ENCODE measurements at places on chromosomes 16 and 17.
A peak's percentile ranks its signal among the peaks of the same experiment; 100 is the strongest.

DNA sequence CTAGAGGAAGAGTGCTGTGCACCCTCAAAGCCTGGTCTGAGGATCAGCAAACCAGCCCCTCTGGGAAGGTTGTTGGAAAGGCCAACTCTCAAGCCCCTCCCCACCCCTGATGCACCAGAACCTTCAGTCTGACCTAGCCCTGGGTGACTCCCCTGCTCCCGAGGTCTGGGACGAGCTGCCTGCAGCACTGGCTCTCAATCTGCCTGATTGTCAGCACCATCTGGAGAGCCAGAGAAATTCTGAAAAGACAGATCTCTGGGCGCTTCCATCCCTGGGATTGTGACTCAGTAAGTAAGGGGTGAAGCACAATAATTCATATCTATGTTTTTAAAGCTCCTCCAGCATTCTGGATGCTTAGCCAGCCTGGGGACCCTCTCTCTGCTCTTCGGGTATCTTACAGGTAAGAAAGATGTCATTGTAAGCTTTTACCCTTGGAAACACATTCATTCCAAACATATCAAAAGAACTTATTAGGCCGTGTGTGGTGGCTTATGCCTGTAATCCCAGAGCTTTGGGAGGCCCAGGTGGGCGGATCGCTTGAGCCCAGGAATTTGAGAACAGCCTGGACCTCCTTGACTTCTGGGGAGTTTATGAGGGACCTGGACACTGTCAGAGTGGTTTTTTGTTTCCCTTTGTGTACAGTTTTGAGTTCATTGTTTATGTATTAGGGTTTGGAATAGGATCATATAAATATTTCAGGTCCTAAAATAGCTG, 147.5 kb downstream of the KCNJ12 start:
- no peak for DNase-seq

DNA sequence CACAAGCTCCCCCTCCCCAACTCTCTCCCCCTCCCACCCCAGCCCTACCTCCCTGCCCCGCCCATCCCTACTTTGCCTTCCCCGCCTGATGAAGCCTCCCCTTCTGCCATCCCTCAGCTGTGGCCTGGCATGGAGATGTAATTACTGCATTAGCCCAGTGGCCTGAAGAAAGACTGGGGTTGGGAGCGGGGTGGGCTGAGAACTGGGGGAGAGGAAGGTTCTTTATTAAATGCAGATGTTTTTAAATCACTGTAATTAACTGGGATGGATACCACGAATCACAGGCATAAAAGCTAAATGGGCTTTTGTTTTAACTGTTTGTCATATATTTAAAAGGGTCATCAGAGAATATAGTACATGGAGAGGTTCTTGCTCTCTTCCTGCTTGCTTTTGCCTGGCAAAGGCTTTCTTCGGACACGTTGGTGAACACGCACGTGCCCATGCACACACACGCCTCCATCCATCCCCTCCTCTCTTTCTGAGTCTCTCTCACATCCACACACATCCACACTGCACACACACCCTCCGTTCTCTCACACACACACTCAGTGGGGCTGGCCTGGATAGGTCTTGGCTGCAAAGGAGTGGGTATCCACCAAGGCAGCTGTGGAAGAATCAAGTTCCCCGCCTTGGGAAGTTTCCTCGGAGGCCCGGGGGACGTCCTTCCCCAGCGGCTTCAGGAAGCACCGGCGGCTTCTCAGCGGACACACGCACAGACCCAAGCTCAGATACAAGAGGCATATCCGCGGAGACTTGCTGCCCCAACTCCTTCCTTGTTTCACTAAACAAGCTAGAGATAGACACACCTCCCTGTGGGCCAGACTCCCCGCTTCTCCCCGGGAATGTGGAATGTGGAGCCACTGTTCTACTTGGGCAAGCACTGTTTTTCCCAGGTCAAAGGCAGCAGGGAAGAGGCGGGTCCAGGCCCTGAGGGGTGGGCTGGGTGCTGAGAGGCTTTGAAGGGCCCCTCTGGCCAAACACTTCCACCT, 27.4 kb upstream of the TNRC6C start:
- no peak for DNase-seq

DNA sequence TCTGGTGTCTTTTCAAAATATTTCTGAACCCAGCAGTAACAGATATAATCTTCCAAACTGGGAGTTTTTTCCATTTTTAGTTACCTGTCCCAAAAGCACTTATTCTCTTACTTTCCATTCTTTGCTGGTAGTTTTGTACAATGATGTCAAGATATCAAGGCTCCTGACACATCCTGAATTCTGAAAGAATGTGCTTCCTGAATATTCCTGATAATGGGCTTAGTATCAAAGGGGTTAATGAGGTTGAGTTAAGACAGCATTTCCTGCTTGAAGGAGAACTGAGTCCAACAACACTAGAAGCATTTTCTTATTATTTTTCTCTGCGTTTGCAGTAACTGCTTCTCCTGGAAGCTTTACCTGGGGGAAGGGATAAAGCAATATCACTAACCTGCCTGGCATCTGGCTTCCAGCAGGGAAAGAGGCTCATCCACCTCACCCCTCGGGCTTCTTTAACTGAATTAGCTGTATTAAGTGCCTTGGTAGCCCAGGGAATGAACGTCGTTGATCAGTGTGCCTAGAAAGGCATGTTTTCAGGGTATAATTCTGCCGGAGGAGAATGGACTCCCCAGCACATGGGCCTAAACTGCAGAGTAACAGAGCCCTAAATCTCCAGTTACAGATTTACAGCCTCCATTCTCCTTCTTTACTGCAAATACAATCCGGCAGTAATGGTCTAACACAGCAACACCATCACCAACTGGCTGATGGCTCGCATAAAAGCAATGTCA, 134.4 kb downstream of the SNX11 start:
- no peak for DNase-seq

DNA sequence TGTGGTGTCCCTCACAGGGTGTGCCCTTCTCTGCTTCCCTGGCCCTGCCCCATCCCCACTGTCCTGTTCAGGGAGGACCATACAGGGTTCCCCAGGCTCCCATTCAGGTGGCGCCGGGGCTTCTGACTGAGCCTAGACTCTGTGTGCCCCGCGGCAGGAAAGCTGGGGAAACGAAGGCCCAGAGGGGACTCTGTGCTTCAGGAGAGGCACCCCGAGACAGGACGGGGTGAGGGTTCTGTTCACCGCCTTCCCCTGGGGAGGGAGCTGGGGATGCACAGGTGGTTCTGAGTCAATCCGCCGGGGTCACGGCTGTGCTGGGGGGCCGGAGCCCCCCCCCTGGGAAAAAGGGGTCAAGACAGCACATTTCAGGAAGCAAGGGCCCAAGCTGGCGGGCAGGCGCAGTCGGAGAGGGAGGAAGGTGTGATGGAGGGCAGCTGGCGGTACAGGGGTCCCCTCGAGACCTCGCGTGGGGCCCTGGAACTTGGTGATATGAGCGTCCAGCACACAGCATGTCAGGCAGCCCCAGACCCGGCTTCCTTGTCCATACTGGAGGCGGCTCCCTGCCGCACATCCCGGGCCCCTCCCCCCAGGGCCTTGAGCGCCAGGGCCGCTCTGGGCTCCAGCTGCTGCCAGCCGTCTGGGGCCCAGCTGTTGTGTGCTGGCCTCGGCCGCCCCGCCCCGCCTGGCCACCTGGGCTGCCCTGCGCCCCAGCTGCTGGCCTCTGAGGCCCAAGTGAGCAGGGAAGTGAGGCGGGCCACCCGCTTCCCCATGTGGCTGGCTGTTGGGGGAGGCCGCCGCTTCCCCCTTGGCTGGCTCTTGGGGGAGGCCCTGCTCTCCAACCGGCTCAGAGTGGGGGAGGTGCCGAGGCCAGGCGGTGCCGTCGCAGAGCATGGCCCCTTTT, 5.6 kb upstream of the NOTUM start:
- DNase-seq: no peak

- no peak for DNase-seq
Observed at GRCh38 chr17:34816848-34817247, 144.4 kb downstream of the CCT6B start.

GRCh38 chr16:63461248-63461841, 1425.1 kb upstream of the CDH8 start:
- peak; percentile 39 for DNase-seq

GRCh38 chr16:57725976-57726375, 9.6 kb upstream of the KATNB1 start:
- no peak for DNase-seq

DNA sequence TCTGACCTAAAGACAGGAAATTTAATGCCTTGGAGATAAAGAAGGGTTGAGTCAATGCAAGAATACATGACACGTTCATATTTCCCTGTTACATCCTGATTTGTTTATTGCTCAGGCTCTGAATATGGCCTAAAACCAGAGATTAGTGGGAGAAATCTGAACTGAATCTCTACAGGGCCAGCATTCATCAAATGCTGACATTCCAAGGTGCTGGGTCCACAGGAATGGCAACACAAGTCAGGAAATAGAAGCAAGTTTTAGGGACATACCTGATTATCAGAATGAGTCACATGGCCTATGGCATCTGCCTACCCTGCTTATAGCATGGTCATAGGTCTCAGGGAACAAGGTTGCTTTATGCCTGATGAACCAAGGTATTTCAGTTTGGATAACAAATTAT, 117.4 kb upstream of the CES5A start:
- DNase-seq: no peak

DNA sequence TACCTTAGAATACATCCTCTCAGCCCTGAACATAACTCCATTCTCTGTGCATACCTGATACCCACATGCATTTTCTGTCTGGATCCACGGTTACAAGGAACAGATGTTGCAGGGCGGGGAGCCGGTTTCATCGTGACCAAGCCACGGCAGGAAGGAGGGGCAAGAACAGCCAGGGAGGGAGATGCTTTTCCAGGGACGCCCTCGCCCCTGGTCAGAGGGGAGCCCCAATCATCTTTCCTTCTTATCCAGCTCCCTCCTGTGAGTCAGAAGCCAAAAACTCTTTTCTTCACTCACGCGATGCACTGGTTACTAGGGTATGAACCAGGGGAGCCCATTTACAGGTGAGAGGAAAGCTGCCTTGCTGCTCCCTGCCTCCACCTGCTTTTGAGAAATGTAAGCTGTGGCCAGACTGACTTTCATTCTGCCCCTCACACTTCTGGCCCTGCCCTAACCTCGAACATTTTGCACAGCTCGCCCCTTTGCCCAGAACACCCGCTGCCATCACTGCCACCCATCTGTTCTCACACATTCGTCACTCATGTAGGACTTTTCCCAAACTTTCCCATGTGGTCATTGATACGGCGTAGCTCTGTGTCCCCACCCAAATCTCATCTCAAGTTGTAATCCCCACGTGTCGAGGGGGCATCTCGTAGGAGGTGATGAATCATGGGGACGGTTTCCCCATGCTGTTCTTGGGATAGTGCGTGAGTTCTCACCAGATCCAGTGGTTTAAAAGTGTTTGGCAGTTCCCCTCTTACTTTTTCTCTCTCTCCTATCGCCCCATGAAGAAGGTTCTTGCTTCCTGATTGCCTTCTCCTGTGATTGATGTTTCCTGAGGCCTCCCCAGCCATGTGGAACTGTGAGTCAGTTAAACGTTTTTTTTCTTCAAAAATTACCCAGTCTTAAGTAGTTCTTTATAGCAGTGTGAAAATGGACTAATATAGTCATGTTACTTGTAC, 20.5 kb downstream of the FOXL1 start:
- DNase-seq: no peak

DNA sequence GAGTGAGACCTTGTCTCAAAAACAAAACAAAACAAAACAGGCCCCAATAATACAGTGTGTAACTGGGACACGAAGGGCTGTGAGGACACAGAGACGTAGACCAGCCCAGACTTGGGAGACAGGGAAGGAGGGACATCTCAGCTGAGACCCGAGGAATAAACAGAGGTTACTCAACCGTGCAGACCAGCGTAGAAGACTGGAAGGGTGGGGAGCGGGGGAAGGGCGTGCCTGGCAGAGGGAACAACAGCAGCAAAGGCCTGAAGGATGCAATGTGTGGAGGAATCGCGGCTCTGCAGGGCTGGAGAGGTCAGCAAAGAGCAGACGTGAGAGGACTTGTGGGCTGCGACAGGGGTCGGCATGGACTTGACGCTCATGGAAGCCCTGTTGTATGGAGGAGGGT, 11.6 kb upstream of the CES4A start:
- no peak for DNase-seq

GRCh38 chr17:28725660-28726225, 290 bp downstream of the TLCD1 start:
- no peak for DNase-seq

DNA sequence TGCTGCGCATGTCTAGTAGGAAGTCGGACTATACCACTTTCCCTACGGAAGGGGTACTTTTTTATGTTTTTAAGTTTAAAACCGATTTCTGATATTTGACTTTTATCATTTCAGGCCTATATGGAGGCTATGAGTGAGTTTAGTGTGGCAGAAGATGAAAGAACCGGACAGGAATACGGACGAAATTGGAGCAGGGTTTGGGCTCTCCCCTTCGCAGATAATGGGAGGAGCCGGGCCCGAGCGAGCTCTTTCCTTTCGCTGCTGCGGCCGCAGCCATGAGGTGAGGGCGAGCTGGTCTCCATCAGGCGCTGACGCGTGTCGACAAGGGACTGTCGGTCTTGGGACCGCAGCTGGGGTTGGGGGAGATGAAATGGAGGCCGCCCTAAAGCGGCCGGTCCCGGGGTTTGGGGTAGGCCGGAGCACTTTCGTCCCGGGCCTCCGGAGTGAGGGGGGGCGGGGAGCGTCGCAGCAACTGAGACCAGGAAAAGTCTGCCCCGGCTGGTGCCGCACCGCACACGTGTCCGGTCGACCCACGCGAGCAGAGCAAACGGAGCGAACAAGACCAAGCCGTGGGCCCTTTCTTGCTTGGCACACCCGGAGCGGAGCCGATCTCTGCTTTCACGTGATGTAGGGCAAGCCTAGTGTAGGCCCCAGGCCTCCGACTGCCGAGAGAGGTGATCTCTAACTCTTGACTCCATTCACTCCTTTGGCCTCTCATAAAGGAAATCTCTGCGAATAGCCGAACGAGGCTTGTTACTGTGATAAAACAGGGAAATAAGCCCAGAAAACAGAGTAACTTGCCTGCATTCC, at the start of gene RPL19:
RPL19 (plus strand) TSS at position 214 of the 810 bp plus-strand sequence; CDS start at position 276, 62 bp downstream.
- no peak for DNase-seq

GRCh38 chr17:35804658-35805192, 4.6 kb upstream of the TAF15 start:
- peak; percentile 74 for DNase-seq

DNA sequence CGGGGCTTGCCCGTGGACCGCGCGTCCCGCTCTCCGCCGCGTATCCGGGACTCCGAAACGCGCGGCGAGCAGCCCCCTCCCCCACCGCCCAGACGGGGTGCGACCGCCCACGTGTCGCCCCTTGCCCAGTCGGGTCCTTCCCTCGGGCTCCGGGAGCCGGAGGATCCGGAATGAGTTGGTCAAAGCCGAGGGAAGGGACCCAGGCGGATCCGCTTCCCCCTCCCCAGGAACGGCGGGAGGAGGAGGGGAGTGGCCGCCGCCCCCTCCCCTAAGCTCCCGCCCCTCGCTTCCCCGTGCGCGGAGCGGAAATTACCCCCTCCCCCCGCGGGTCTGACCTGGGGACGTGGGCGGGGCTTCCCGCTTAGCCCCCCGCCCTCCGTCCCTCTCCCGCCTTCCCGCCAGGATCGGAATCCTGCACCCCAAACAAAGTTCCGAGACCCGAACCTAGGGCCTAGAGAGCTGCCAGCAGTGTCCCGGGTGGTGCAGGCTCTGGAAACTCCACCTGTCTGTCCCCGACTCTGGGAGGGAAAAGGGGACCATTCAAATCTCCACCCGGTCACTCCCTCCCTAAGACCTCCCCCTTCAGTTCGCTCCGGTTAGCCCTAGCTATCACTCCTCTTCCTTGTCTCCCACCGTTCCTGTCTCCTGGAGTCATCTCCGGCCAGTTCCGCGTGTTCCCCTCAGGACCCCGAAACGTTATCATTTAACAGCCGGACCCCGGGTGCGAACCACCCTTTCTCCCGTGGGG, 1.0 kb upstream of the IGF2BP1 start:
- DNase-seq: no peak

- DNase-seq: no peak
Observed at GRCh38 chr16:51579652-51580360, 428.7 kb upstream of the SALL1 start.

GRCh38 chr16:21162661-21163151, 4.2 kb downstream of the LDAF1 start:
- peak; percentile 80 for DNase-seq
